ENCODE measurements at places on chromosomes 2 and 18. TPM values are rescaled to one million over a fixed set of nuclear protein-coding genes. Genes with fewer than 3 reads are reported as not detected.

- H3K4me3 ChIP-seq: no peak overlapping the region
- no peak for DNase-seq
Observed at GRCh38 chr2:33498291-33498956, 22.0 kb downstream of the RASGRP3 start.

- no peak overlapping the region for H3K27ac ChIP-seq
- no peaks in the 10 kb centered on the region for H3K4me1 ChIP-seq
- H3K4me3 ChIP-seq: no peak overlapping the region
- H3K36me3 ChIP-seq: no peaks in the 10 kb centered on the region
- DNase-seq: no peak
Observed at GRCh38 chr2:209322905-209323512, 100.8 kb upstream of the MAP2 start.

DNA sequence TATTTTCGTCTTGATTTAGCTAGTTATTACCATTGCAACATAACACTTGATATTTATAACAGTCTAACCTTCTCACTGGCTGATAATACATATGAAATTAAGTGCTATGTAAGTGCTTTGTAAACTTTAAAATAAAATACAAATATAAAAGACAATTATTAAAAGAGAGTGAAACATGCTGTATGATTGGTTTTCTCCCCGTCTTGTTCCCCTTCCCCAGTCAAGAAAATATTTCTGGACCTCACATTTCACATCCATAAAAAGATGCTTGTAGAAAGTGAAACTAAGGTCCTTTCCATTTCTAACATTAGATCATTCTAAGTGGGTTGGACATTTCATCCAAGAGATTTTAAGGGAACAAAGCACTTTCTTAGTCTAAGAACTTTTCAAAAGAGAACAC is 310.2 kb upstream of the LRATD1 start:
- H3K4me1 ChIP-seq: no peaks in the 10 kb centered on the region
- no peak for DNase-seq
- H3K4me3 ChIP-seq: no peak overlapping the region
- H3K27me3 ChIP-seq: no peaks in the 10 kb centered on the region
- H3K36me3 ChIP-seq: no peaks in the 10 kb centered on the region

GRCh38 chr18:28984731-28985130 is 807.8 kb upstream of the CDH2 start:
- DNase-seq: no peak
- H3K4me1 ChIP-seq: no peaks in the 10 kb centered on the region
- no peaks in the 10 kb centered on the region for H3K27me3 ChIP-seq
- no peak overlapping the region for H3K27ac ChIP-seq

DNA sequence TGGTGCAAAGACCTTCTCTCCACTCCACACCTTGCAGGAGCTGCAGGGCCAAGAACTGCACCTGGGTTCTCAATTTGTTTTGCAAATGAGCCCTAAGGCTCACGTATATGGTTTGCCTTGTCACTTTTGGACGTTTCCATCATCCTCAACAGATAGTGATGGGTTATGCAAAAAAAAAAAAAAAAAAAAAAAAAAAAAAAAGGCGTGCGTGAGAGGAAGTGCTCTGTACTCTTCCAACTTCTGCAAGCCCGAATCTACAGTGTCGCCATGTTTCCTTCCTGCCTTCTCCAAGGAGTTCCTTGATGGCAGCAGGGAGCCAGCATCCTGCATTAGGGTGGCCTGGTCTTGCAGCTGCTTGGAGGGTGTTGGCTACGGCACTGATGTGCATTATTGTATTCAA is 4.0 kb upstream of the INHBB start:
- H3K4me3 ChIP-seq: no peak overlapping the region
- H3K27me3 ChIP-seq: peaks cover 32% of the 10 kb centered on the region
- H3K4me1 ChIP-seq: peaks cover 13% of the 10 kb centered on the region
- no peak overlapping the region for H3K27ac ChIP-seq

DNA sequence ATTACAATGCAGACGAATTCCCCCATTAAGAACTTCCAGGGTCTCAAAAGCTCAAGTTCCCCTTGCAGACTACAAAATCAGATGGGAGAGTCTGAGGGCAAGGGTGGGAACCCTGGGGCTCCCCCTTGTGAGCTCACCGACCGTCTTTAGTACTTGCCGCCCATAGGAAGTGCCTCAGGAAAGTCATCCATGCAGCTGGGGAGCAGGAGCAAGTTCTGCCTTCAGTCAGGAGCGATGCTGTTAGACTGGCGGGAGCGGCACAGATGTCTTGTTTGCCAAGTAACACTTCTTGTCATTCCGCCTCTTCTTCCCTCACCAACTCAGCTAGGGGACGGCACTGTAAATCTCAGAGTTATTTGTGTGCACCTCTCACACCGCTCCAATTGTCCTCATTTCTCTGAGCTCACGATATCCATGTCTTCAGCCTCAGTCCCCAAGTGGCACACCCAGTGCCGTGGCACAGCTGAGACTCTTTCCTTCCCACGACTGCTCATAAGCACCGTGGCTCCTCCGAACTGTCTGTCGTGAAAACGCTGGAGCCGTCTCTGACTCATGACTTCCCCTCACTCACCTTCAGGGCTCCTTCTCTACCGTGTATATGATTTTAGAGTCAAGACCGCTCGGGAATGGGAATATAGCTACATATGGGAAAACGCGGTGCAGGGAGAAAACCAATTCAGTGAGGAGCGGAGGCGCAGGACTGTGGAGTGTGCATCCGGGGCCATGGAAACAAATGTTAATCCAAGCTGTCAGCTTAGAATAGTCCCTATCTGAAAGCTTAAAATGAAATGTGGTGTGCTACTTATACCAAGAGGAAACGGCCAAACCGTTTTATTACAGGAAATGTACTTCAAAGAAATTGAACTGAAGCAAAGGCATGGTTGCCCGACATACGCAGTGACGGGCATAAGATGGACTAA is 34.0 kb downstream of the UXS1 start:
- DNase-seq: peak; percentile 69
- H3K4me3 ChIP-seq: peak overlapping the region; percentile 75
- H3K27ac ChIP-seq: peak overlapping the region; percentile 66
- no peaks in the 10 kb centered on the region for H3K27me3 ChIP-seq

DNA sequence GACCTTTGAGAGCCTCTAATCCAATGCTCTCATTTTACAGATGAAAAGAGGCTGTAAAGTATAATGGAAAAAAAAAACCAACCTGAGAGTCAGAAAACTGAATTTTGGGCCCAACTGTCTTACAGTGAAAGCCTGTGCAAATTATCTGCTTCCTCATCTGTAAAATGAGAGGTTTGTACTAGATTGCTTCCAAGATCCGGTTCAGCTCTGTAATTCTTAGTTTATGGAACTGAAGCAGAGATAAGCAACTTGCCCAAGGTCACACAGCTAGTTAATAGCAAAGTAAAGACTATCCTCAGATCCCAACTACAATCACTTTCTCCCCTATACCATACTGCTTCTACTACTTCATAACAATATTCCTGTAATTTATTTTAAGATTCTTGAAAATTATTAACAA is 6.3 kb downstream of the TLK1 start:
- no peak overlapping the region for H3K27ac ChIP-seq
- DNase-seq: no peak
- H3K4me3 ChIP-seq: no peak overlapping the region
- no peaks in the 10 kb centered on the region for H3K27me3 ChIP-seq
- H3K4me1 ChIP-seq: peaks cover 53% of the 10 kb centered on the region
- no peaks in the 10 kb centered on the region for H3K36me3 ChIP-seq

GRCh38 chr2:165957030-165957675 is 3.6 kb upstream of the TTC21B start:
- peaks cover 24% of the 10 kb centered on the region for H3K4me1 ChIP-seq
- no peaks in the 10 kb centered on the region for H3K36me3 ChIP-seq
- H3K27me3 ChIP-seq: no peaks in the 10 kb centered on the region
- no peak overlapping the region for H3K27ac ChIP-seq
- no peak for DNase-seq

GRCh38 chr2:240644859-240645301 is 19.6 kb downstream of the GPR35 start:
- H3K4me1 ChIP-seq: peaks cover 5% of the 10 kb centered on the region
- no peaks in the 10 kb centered on the region for H3K27me3 ChIP-seq
- no peaks in the 10 kb centered on the region for H3K36me3 ChIP-seq
- no peak overlapping the region for H3K27ac ChIP-seq

UGT1A3 gene
- not detected for total RNA-seq

NT5DC4 gene
- not detected for total RNA-seq

ZDBF2 gene
- total RNA-seq: 7.6 TPM

CTLA4 gene
- 37.7 TPM for total RNA-seq

MOGAT1 gene
- total RNA-seq: not detected

Measured in CD8-positive, alpha-beta memory T cell (primary cell).